Stimulated activated CD8-positive, alpha-beta memory T cell treated with anti-CD3 and anti-CD28 coated beads, Interleukin-4, amount 100 ng/mL, for 1 hour (primary cell): ENCODE measurements at places on chromosomes 2 and 18.

- no peak for DNase-seq
Observed at GRCh38 chr18:61939046-61939674, 46.4 kb upstream of the RNF152 start.

DNA sequence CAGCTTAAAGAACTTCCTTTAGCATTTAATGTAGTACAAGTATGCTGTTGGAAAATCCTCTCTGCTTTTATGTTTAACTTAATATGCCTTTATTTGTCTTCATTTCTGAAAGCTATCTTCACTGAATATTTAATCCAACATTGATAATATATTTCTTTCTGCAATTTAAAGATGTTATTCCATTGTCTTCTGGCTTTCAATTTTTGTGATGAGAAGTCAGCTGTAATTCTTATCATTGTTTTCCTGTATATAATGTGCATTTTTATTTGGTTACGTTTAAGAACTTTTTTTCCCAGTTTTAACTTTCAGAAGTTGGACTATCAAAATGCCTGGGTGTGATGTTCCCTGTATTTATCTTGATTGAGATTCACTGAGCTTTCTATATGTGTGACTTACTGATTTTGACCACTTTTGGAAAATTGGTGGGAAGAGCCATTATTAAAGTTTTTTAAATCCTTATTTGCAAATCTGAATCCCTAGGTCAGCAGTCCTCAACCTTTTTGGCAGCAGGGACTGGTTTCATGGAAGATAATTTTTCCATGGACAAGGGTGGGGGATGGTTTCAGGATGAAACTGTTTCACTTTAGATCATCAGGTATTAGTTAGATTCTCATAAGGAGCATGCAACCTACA, 241.0 kb downstream of the TNS1 start:
- DNase-seq: no peak

GRCh38 chr2:106192752-106193689, 1.1 kb downstream of the UXS1 start:
- peak; percentile 5 for DNase-seq

DNA sequence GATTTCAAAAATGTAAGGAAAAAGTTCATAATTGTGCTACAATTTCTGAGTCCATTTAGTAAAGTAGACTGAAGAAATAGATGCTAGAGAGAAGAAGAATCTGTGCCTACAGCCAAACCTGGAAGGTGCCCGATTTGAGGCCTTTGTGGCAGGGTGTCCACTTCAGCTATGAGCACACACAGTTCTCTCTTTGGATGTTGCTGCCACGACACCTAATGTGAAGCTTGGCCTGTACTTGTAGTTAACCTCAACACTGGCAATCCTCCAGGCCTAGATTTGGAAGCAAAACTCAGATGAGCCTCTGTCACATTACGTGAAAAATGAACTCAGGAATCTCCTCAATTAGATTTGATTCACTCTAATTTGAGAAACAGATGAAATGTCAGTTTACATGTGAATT, 90.1 kb upstream of the LRP1B start:
- no peak for DNase-seq

- DNase-seq: no peak
Observed at GRCh38 chr18:44955825-44956224, 275.1 kb downstream of the SETBP1 start.

- no peak for DNase-seq
Observed at GRCh38 chr2:12506846-12507245, 209.9 kb upstream of the TRIB2 start.

DNA sequence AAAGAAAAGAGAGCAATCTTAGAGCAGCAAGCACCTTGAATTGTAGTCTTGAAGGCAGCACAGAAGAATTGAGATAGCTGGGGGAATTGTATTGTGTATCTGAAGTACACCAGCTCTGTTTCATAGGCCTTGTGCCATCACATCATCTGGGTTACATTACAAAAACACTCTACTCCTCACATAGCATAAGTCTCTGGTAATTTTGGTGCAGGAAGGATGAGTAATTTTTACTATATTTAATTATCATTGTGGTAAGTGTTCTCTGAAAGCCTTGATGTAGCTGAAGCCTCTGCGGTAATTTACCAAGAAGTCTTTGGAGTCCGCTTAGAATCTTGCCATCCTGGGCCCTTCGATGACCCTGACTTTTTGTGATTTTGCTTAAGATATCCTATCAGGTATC, 291.1 kb downstream of the ARHGAP15 start:
- no peak for DNase-seq

- no peak for DNase-seq
Observed at GRCh38 chr2:173145454-173145853, 69.8 kb downstream of the MAP3K20 start.

GRCh38 chr2:69615969-69616368, 27.6 kb downstream of the AAK1 start:
- no peak for DNase-seq

GRCh38 chr2:113238871-113239839, 39.6 kb downstream of the PAX8 start:
- no peak for DNase-seq

DNA sequence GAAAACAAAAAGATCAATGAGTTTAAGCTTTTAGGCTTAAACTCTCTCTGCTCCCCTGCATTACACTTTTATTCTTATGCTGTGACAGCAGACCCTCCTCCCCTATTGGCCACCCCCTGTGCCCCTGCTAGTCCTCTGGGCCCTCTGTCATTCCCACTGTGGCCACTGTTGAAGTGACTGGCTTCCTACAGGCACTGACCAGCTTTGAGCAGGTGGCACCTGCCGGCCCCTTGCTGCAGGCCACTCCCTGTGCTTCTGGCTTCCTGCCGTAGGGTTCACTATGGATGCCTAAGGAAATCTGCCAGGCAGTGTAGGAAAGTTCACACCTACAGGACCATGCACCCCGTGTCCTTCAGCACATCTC, 156.5 kb upstream of the L3MBTL4 start:
- no peak for DNase-seq

- DNase-seq: no peak
Observed at GRCh38 chr18:58901783-58902182, 37.1 kb downstream of the ZNF532 start.

GRCh38 chr2:204691911-204692510, 146.7 kb downstream of the PARD3B start:
- DNase-seq: no peak

DNA sequence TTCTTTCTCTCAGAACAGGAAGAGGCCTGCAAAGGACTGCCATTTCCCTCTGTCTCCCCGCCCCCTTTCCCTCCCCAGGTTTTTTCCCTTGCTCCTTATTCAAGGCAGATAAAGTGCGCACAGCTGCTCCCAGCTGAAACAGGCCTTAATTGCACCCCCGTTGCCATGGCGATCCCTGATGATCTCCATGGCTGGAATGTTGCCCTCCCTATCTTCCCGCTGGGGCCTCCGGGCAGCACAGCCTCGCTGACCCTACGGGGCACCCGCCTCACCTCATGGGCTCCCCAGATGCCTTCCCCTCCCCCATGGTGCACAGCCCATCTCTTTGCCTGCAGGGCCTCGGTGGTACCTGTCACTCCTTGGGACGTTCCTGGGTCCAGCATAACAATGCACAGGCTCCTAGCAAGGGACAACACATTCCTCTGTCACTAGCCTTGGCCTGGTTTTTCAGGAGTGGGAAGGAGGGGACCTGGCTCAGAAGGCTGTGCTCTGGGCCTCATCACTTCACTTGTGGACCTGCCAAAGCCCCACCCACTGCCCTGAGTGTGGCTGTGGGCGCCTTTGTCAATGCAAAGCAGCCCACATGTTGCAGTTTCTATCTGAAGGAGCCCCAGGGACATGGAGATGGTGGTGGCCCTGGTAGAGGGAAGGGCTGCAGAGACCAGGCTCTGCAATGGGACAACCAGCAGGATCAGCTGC, 115.0 kb downstream of the CELF4 start:
- DNase-seq: no peak

- DNase-seq: no peak
Observed at GRCh38 chr2:19580264-19580663, 221.8 kb upstream of the OSR1 start.

GRCh38 chr2:61135510-61135909, 26.5 kb upstream of the C2orf74 start:
- no peak for DNase-seq

DNA sequence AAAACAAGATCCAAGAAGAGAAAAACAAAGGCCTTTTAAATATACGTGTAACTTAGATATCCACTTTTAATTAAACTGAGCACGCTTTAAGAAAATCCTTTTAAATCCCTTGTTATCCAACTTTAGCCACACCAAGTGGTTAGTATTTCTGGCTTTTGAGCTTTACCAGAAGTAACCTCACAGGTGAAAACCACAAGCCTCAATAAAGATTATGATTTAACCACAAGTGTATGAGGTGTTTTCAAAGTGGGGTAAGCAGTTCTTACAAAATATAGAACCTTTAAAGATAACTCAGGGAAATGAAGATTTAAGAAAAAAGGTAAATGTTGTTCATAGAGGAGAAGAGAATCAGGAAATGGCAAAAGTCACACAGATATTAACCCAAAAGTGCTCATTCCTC, 58.4 kb upstream of the CDCA7 start:
- no peak for DNase-seq

GRCh38 chr2:16750175-16750924, 84.7 kb upstream of the CYRIA start:
- no peak for DNase-seq
